ENCODE measurements at places on chromosomes 13 and 19. TPM values are rescaled to one million over a fixed set of nuclear protein-coding genes. Genes with fewer than 3 reads are reported as not detected.

GRCh38 chr13:94419304-94419924, 60.1 kb downstream of the DCT start:
- H3K27me3 ChIP-seq = no peaks in the 10 kb centered on the region
- peaks cover 19% of the 10 kb centered on the region for H3K36me3 ChIP-seq
- peaks cover 17% of the 10 kb centered on the region for H3K4me1 ChIP-seq
- no peak for DNase-seq
- H3K27ac ChIP-seq = peak overlapping the region; percentile 76

- no peak overlapping the region for H3K27ac ChIP-seq
- peaks cover 12% of the 10 kb centered on the region for H3K36me3 ChIP-seq
- no peaks in the 10 kb centered on the region for H3K27me3 ChIP-seq
- DNase-seq = no peak
- H3K4me3 ChIP-seq = no peak overlapping the region
These were observed 42.1 kb upstream of the EBPL start for GRCh38 chr13:49733181-49733951.

- DNase-seq = no peak
- H3K4me3 ChIP-seq = no peak overlapping the region
- no peak overlapping the region for H3K27ac ChIP-seq
- H3K4me1 ChIP-seq = no peaks in the 10 kb centered on the region
- no peaks in the 10 kb centered on the region for H3K36me3 ChIP-seq
These were observed 300.8 kb downstream of the EFNB2 start for GRCh38 chr13:106234636-106235035.

DNA sequence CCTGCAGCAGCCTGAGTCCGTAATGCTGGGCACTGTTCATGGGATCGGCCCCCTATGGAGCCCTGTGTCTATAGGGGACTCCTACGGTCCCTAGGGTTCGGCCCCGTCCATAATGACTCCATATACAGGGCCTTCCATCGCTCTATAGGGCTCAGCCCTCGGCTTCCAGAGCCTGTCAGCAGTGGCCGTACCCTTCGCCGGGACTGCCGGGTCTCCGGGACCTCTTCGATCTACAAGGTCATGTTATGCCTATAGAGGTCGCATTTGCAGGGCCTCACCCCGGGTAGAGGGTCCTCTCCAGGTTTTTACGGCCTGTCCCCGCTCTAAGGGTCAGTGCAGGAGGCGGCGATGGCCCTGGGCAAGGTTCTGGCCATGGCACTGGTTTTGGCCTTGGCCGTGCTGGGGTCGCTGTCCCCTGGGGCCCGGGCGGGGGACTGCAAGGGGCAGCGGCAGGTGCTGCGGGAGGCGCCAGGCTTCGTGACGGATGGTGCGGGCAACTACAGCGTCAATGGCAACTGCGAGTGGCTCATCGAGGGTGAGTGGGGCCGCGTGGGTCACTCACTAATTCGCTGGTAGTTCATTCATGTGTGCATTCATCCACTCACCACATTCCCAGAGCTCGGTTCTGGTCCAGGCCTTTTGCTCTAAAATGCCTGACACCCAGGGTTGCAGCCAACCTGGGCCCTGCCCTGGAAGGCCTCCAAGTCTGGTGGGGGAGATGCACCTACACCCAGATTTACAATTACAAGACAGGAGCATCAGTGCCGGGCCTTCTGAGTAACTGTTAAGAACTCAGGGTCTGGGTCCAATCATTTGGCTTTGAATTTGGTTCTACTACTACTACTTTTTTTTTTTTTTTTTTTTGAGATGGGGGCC, 699 bp downstream of the MEGF8 start:
- peak overlapping the region; percentile 76 for H3K27ac ChIP-seq
- H3K36me3 ChIP-seq = peaks cover 4% of the 10 kb centered on the region
- H3K4me1 ChIP-seq = peaks cover 17% of the 10 kb centered on the region
- H3K4me3 ChIP-seq = peak overlapping the region; percentile 92

Gene SPINT2
- 60.9 TPM for total RNA-seq

DNA sequence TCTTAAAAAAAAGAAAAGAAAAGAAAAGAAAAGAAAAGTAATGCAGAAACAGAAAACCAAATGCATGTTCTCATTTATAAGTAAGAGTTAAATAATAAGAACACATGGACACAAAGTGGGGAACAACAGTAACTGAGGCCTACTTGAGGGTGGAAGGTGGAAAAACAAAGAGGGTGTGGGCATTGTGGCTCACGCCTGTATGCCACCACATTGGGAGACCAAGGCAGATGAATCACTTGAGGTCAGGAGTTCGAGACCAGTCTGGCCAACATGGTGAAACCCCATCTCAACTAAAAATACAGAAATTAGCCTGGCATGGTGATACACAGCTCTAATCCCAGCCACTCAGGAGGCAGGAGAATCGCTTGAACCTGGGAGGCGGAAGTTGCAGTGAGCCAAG, 8.1 kb downstream of the ZNF708 start:
- H3K4me3 ChIP-seq = no peak overlapping the region
- H3K27ac ChIP-seq = no peak overlapping the region
- DNase-seq = no peak

GRCh38 chr19:799076-799881, 2.0 kb downstream of the PTBP1 start:
- peak; percentile 49 for DNase-seq
- peak overlapping the region; percentile 78 for H3K27ac ChIP-seq
- peaks cover 27% of the 10 kb centered on the region for H3K4me1 ChIP-seq
- H3K27me3 ChIP-seq = no peaks in the 10 kb centered on the region

Gene UBAC2
- 80.8 TPM for total RNA-seq

GRCh38 chr13:76620036-76620435, 266.2 kb downstream of the KCTD12 start:
- no peaks in the 10 kb centered on the region for H3K4me1 ChIP-seq
- no peak overlapping the region for H3K4me3 ChIP-seq
- peaks cover 17% of the 10 kb centered on the region for H3K27me3 ChIP-seq
- no peaks in the 10 kb centered on the region for H3K36me3 ChIP-seq
- DNase-seq = no peak
- no peak overlapping the region for H3K27ac ChIP-seq

GRCh38 chr19:18742838-18743783, 48.0 kb downstream of the COMP start:
- no peak overlapping the region for H3K27ac ChIP-seq
- H3K4me1 ChIP-seq = no peaks in the 10 kb centered on the region
- H3K27me3 ChIP-seq = no peaks in the 10 kb centered on the region
- no peak overlapping the region for H3K4me3 ChIP-seq
- DNase-seq = no peak

Gene ALG5
- total RNA-seq = 27.2 TPM

Gene ICAM4
- 1.2 TPM for total RNA-seq

- no peak overlapping the region for H3K27ac ChIP-seq
- no peak overlapping the region for H3K4me3 ChIP-seq
- no peak for DNase-seq
- peaks cover 12% of the 10 kb centered on the region for H3K4me1 ChIP-seq
These were observed 4.0 kb upstream of the SLAIN1 start for GRCh38 chr13:77693449-77693940.

Gene ZSCAN4
- not detected for total RNA-seq

Gene OR10H4
- not detected for total RNA-seq

Measured in activated naive CD8-positive, alpha-beta T cell treated with anti-CD3 and anti-CD28 coated beads, Interleukin-2, amount 10 ng/mL, durations not matched to agents 7 days and 5 days (primary cell).